Stimulated activated naive CD8-positive, alpha-beta T cell treated with anti-CD3 and anti-CD28 coated beads, Interleukin-15, Interleukin-2, amounts not matched to agents 100 U/mL and 50 U/mL, for 24 hours (primary cell): ENCODE measurements at places on chromosomes 2 and 18.

GRCh38 chr2:194103941-194104659 lies 1552.9 kb upstream of the SLC39A10 start:
- no peak for DNase-seq

GRCh38 chr18:44671914-44672313 lies 8.8 kb upstream of the SETBP1 start:
- no peak for DNase-seq

GRCh38 chr2:214853906-214854305 lies 44.4 kb upstream of the BARD1 start:
- no peak for DNase-seq

- DNase-seq: no peak
These were observed 225.3 kb upstream of the ARL4C start for GRCh38 chr2:234722176-234722575.

- DNase-seq: no peak
These were observed 36.8 kb downstream of the HRH4 start for GRCh38 chr18:24497031-24497754.

- no peak for DNase-seq
These were observed 48.0 kb downstream of the ZNF407 start for GRCh38 chr18:74645679-74646078.

GRCh38 chr18:26286008-26286407 lies 59.8 kb downstream of the TAF4B start:
- no peak for DNase-seq

DNA sequence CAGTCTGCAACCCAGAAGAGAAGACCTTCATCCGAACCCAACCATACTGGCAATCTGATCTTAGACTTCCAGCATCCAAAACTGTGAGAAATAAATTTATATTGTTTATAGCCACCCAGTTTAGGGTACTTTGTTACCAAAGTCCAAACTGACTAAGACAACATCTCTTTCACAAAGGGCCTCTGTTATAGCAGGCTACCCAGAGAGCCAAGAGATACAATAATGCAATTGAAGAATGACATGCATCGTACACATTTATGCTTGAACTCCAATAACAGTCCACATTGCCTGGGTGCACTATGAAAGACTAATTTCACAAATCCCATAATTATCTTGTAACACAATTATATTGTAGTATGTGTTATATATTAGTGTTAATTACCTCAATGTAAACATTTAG lies 39.1 kb upstream of the ANKRD44 start:
- no peak for DNase-seq

DNA sequence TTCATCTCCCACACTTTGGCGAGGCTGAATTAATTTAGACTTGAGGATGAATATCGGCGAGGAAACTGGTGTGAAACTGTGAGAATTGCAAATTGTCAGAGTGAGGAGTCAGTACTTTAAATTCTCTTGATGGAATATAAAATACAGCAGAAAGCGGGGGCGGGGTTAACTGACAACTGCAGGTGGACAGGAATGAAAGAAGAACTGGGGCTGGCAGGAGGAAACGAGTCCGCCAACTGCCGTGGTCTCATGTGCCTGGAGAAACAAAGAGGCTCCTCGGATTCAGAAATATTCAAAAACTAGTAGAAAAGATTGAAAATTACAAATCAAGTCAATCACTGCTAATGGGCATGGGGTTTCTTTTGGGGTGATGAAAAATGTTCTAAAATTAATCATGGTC lies 44.3 kb downstream of the MOGAT1 start:
- no peak for DNase-seq

- no peak for DNase-seq
These were observed 13.6 kb upstream of the APCDD1 start for GRCh38 chr18:10440884-10441283.

DNA sequence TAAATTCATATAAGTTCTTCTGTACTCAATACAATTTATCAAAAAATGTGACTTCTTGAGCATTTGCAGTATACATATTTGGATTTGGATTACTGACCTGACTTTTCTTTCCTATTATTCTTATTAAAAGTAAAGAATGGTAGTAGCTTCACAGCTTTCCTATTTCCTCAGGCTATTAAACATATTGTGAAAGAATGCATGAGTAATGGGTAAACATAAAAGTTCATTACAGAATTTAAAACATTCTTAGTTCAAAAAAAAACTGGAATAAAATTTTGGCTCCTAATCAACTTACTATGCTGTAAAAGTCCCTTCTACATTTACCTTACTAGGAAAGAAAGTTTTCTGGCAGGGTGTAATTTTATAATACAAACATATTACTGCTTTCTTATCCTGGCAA lies 27.3 kb upstream of the C2orf66 start:
- DNase-seq: no peak

DNA sequence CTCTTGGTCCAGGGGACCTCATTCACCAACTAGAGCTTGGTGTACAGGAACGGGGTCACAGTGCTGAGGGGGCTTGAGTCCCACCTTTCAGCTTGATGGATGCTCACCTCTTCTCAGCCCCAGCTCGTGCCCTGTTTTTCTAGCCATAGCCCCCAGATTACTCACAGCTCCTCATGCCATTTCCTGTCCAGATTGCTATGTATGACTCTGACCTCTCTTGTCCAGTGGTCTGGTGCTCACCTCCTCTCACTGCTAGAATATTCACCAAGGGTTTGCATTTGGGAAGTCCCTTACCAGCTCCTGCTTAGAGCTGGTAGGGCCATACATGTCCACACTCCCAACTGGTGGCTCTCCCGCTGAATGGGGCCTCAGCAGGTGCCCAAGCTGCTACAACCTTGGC lies 5.9 kb downstream of the LBX2 start:
- no peak for DNase-seq

- no peak for DNase-seq
These were observed 289.2 kb downstream of the ERBB4 start for GRCh38 chr2:212249451-212249850.

DNA sequence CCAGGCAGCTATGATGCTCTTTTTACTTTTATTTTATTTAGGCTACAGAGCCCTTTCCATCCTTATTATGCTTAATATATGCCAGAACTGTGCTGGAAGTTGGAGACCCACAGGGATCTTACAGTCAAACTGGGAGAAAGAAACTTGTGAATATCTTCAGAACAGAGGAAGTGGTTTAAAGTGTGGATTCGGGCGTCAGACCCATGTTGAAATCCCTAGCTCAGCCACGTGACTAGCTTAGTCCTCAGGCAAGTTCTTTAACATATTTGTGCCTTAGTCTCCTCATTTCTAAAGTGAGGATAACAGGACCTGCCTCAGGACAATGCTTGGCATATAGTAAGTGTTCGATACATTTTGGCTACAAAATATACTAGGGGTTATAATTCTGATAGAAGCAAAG lies 59.1 kb downstream of the MAP3K20 start:
- no peak for DNase-seq

DNA sequence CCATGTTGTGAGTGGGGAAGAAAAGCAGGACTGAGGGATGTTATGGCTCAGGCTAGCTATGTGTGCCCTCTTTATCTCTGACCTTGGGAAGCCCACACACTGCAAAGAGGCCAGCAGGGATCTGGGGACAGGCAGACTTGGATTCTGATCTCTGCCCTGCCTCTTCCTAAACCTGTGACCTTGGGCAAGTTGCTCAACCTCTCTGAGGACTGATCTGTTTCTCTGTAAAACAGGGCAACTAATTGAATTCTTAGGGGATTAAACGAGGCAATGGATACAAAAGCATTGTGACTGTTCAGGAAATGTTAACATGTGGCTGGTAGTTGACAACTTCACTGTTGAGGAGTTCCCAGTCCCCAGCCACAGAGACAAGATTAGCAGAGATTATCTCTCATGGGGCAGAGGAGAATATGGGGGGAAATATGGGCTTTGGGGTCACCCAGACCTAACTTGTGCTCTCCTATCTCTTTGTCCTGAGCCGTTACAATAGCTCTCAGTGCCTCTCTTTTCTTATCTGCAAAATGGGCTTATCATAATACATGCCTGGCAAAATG lies 184.7 kb upstream of the GLI2 start:
- no peak for DNase-seq

- no peak for DNase-seq
These were observed 56.7 kb downstream of the NEMP2 start for GRCh38 chr2:190477661-190478454.

GRCh38 chr2:6576302-6576701 lies 289.4 kb downstream of the CMPK2 start:
- DNase-seq: no peak

DNA sequence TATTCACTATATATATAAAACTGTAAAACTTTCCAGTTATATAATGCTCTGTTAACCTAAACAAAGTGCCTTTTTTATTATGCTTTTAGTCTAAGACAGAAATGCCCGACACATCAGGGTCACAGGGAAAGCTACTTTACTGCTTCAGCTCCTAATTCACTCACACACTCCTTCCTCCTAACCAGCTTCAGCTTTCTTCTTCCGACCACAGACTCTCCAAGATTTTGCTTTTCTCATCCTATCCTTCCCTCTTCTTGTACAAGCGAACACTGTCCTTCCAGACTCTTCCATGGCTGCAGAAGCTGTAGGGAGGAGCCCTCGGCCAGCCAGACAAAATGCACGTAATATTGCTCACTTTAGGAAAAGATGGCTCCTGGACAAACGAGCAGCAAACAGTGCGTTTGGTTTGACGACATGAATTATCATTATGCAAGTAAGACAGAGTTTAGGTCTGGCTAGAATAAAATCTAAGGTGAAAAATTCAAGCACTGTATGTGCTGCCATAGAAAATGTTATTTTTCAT lies 47.5 kb upstream of the HNRNPA3 start:
- peak; percentile 12 for DNase-seq

- DNase-seq: no peak
These were observed 29.4 kb upstream of the MBP start for GRCh38 chr18:77161961-77162360.

DNA sequence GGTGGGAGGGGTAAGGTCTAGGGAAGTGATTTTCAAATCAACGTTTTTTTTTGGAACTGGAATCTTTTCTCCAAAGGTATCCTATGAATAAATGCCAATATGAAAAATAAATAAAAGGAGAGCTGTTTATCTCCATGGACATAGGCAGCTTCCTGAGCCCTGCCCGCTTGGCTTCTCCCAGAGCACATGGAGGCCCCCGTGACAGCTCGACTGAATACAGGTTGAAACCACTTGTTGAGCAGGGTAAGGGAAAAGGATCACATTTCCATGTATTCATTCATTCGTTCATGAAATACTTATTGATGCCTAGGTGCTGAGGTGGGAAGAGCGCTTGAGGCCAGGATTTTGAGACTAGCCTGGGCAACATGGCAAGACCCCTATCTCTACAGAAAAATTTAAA lies 64.8 kb downstream of the MARCHF4 start:
- DNase-seq: no peak

DNA sequence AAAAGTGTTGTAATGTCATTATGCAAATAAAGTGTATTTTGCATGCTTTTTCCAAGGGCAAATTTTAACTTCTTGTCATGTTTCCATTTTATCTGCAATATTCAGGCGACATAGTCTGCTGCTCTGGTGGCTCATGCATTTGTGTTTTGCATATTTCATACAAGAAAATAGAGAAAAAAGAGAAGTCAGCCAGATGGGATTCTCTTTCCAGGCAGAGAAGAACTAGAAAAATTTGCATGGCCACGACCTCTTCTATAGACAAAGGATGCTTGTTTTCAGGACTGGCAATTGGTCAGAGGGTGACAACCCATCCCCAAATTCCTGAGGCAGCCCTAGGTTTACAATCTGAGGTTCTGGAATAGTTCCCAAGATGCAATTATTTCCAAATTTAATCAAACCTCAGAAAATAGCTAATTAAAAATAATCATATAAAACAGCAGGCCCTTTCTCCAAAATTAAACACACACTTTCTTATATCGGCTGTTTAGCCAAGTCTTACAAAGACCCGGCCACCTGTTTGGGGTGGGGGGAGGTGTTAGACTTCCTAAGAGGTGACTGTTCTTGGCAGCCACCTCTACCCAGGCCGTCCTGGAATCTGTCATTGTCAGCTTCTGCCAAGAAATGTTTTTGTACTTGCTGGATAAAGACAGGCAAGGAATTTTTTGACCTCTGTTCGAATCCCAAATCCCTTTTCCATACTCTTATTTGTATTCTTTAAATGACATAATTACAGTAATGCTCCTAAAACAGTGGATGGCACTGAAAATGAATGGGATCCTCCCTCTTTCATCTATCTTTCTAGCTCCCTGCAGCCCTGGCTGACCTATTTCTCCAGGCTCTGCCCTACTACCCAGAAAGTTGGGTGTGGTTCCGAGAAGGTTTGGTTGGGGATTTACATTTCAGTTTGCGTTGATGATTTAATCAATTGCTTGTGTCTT lies 20.8 kb upstream of the SOS1 start:
- no peak for DNase-seq

DNA sequence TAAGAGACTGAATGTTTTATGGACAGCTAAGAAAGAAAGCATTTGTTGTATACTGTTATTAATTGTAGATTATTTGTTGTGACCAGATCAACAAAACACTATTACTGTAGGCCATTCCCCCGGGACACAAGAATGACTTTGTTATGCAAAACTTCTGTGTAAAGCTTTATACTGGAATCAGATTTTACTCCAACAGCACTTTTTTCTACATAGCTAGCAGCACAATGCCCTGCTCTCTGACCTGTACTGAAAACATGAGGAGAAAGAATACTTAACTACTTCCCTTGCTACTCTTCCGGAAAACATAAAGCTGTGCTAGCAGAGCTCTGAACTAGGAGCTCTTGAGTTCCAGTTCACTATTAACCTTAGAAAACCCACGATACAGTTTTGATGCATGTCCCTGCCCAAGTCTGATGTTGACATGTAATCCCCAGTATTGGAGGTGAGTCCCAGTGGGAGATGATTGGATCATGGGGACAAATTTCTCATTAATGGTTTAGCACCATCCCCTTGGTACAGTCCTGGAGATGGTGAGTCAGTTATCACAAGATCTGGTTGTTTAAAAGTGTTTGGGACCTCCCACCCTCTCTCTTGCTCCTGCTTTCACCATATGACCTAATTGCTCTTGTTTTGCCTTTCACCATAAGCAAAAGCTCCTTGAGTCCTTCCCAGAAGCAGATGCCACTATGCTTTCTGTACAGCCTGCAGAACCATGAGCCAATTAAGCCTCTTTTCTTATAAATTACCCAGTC lies 601.1 kb upstream of the PIK3C3 start:
- DNase-seq: no peak

- DNase-seq: no peak
These were observed 43.8 kb upstream of the SLC4A10 start for GRCh38 chr2:161580426-161580825.

DNA sequence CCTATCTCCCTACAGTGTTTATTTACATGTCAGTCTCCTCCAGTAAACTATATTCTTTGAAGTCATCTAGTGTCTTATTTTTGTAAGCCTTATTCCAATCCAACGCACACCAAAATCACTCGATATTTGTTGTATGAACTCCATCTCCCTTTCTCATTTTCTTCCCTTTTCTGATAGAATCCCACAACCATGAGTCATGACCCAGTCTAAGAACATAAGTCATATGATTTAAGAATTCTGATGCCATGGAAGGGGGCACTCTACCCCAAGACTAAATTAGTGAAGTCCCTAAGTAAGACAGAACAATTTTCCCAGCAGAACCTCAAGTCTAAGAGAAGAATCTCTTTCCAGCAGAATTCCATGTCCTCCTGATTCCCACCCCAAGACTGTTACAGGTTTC lies 5.4 kb downstream of the CHMP3 start:
- DNase-seq: no peak
